ENCODE measurements at places on chromosomes 11 and 22.

GRCh38 chr22:43828998-43829782 lies 17.1 kb upstream of the EFCAB6 start:
- DNase-seq, result no peak

DNA sequence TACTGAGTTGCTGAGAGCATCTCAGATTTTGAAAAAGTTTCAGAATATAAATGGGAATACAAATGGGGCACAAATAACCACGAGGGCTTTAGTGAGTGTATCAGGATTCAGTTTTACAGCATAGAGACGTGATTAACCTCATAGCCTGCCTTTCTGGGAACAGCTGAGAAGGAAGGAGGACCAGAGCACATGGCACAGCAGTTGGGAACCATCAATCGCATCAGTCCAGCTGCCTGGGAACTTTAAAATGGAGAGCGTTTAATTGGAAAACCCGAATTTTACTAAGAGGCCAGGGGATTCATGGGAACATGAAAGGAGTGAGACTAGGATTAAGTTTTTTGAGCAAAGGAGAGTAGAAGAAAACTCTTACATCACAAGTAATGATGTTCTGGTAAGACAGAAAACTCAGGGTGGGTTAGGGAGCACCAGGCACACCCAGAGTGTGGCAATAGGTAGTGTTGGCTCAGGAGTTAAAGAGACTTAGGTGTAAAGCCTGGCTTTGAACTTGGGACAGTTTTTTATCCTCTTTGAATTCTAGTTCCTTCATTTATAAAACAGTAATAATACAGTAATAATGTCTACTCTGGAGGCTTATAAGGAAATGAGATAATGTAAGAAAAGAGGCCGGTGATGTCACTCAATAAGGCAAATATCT lies 40.2 kb downstream of the FZD4 start:
- DNase-seq, result no peak

GRCh38 chr22:28142361-28142961 lies 223.4 kb upstream of the PITPNB start:
- DNase-seq, result no peak

- no peak for DNase-seq
Observed at GRCh38 chr11:134379241-134379640, 32.8 kb downstream of the B3GAT1 start.

- DNase-seq, result peak; percentile 56
Observed at GRCh38 chr11:32172848-32173834, 82.3 kb downstream of the RCN1 start.

DNA sequence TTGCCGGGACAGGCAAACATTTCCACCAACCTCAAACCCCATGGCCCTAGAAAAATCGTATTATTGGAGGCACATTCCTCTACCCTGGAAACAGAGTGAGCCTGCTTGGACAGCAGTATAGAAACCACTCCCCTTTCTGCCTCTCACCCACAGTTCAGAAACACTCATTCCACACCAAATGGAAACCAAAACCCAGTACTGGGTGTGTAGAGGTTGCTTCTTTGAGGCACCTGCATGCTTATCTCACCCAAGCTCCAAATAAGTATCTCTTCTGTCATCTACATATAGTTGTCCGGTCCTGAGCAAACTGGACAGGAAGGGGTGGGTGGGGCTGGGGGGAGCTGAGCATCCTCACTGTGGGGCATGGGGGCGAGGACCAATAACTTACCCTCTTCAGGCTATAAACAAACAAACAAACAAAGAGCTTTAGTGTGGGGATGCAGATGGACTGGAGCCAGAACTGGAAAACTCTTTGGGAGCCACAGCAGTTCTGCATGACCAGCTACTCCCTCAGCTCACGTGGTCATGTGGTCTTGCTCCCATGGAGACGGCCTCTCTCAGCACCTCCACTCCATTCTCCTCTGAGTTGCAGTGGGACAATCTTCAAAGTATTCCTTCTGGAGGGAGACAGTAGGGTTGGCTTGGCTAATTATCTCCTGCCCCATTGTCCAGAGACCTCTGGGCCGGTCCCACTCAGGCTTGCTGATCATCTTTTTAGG lies 1.0 kb upstream of the PLAAT2 start:
- DNase-seq, result no peak

DNA sequence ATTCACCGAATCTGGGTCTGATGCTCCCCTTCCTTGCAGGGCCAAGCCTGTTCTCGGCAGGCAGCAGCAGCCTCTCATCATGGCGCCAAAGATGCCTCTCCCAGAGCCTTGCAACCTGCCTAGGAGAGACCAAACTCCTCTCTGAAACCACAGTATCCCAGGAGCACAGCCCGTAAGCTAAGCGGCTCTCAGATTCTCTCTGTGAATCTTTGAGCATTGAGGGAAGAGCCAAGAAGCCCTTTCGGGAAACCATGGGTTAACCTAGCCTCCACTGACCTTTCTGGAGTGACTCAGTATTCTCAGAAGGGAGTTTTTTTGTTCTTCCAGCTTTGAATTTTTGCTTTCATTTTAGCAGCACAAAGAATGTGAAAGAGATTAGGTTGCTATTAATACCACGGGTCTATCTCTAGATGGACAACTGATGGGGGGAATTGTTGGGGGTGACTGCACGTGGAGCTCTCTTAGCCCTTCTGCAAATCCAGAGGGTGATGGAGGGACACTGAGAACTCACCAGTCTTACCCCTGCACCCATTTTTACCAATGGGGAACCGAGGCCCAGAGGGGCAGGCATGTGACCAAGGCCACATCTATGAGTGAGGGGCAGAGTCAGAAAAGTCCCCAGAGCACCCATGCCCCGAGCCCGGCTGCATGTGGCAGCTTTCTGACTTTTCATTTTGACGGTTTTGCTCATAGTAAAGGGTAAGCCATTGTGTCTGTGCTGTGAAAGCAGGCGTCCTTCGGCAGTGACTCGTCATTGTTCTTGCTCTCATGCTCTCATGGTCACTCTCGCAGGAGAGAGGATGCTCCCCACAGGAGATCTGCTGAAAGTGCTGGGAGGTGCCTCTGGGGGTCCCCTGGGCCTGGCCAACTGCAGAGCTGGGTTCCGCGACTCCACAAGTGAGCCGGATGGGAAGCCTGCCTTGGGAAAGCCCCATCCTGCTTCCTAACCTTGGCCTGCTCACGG lies 36.0 kb downstream of the IRAG1 start:
- DNase-seq, result no peak

DNA sequence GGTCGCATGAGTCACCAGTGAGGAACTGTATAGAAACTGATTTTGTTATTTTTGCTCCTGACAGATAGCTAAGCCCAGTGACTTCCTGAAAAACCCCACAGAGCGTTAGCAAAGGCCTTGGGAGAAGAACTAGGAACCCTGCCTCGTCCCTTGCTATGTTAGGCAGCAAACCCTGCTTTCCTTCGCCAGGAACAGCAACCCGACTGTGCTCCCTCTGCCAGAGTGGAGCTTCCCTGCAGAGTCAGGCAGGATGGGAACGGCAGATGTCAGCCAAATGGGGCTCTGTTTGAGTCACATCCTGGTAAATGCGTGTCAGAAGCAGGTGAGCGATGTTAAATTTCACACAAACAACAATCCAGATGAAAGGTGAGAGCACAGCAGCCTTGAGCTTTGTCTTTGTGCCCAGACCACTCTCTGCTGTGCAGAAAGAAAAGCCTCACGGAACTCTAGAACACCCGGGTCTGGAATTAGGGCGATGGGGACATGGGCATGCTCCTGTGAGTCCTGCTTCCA lies 186.6 kb downstream of the ADAMTS15 start:
- no peak for DNase-seq

GRCh38 chr11:61736310-61736709 lies 16.1 kb upstream of the MYRF start:
- no peak for DNase-seq

- DNase-seq, result no peak
Observed at GRCh38 chr11:41868606-41869005, 409.2 kb upstream of the LRRC4C start.

DNA sequence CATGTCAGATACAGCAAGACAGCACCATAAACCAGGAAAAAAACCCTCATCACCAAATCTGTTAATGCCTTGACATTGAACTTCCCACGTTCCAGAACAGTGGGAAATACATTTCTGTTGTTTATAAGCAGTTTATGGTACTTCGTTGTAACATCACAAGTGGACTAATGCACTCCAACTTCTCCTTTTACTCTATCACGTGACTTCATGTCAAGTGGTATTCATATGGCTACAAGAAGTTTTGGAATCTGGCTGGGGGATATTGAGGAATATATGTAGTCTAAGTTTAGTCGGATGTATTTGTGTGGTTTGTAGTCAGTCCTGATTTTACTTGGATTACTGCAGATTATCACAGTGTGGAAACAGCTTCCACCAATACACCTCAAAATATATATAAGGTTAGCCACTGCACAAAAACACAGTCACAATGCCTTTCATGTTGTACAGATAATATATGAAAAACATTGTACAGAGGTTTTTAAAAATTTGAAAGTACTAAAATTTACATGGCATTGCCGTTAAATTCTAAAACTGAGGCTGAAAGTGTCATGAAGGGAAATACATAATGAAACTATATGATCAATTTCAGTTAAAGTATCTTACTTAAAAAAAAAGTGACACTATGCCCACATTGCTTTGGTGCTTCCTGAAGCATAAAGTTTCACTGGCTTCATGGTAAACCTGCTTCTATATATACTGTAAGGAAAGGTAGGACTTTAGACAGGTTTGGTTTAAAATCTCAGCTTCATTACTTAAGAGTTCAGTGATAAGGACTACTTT lies 134.1 kb downstream of the CASP12 start:
- DNase-seq, result no peak

- DNase-seq, result peak; percentile 79
Observed at GRCh38 chr22:49959782-49960158, 802 bp upstream of the PIM3 start.

DNA sequence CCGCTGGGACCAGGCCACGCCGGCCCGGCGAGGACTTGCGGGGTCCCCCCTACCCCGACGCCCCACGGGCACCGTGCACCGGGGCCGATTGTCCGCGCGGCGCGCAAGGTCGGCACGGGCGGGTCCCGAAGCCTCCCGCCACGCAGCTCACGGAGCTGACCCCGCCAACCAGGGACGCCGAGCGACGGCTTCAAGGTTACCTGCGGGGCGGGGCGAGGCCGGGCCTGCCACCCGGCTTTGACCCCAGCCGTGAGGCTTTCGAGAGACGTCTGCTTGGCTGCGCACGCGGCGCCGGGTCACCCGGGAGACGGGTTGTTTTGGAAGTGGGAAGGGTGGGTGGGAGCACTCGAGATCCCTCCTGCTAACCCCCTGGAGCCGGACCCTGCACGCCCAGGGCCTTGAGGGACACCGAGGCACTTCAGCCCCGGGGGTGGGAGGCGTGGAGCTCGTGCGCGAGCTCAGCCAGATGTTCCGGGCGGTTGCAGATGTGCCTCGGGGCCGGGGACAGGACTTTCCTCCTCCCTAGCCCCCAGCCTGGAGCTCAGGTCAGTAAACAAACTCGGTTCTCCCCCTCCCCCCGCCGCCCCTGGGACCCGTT lies 3.2 kb upstream of the WNT11 start:
- peak; percentile 67 for DNase-seq

- no peak for DNase-seq
Observed at GRCh38 chr11:46118702-46119351, 2.4 kb downstream of the PHF21A start.

- no peak for DNase-seq
Observed at GRCh38 chr11:75504501-75504900, 21.2 kb downstream of the GDPD5 start.

- peak; percentile 86 for DNase-seq
Observed at GRCh38 chr11:123235117-123235655, 40.1 kb upstream of the CLMP start.

- DNase-seq, result no peak
Observed at GRCh38 chr11:65843811-65844210, 10.0 kb downstream of the SNX32 start.

- no peak for DNase-seq
Observed at GRCh38 chr11:43392713-43393112, 34.0 kb downstream of the TTC17 start.

DNA sequence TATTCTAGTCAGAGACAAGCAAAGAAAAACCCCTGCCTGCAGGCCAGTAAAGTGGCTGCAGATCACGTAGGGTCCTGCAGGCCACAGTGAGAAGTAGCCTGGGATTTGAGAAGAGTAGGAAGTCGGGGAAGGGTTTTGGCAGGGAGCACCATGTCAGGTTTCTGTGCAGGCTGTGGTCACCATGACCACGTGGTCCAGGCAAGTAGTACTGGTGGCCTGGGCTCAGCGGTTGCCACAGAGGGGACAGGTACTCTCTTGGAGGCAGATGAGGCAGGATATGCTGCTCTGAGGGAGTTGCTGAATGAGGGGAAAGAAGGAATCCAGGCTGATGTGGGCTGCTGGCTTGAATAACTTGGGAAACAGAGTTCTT lies 46.5 kb downstream of the PISD start:
- no peak for DNase-seq

GRCh38 chr11:28289444-28289843 lies 181.3 kb downstream of the METTL15 start:
- no peak for DNase-seq

DNA sequence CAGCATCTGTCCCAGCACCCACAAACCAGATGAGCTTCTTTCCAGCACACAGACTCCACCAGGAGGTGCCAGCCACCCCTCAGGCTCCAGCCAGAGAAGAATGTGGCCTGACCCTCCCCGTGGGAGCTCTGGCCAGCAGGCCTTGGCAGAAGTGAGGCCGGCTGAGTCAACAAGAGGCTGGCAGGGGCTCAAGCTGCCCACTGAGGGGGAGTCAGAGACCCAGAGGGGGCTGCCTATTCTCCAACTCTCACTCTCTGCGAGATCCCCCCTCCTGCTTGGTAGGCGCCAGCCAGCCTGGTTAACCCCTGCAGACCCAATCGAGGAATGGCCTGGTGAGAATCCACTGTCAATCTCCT lies 10.6 kb upstream of the CDC42EP1 start:
- DNase-seq, result no peak

GRCh38 chr11:27472398-27473016 lies at the start of gene LGR4:
Gene LGR4 (minus strand): TSS chr11:27472790. CDS start chr11:27472302, 488 bp downstream.
- peak; percentile 77 for DNase-seq

DNA sequence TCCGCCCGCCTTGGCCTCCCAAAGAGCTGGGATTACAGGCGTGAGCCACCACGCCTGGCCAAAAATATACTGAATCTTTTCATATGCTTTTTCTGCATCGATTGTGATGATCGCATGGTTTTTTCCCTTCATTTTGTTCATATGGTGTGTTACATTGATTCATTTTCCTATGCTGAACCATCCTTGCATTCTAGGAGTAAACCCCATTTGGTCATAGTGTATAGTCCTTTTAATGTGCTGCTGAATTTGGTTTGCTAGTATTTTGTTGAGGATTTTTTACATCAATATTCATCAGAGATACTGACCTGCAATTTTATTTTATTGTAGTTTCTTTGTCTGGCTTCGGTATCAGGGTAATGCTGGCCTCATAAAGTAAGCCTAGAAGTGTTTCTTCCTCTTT lies 12.2 kb downstream of the WBP2NL start:
- DNase-seq, result no peak

DNA sequence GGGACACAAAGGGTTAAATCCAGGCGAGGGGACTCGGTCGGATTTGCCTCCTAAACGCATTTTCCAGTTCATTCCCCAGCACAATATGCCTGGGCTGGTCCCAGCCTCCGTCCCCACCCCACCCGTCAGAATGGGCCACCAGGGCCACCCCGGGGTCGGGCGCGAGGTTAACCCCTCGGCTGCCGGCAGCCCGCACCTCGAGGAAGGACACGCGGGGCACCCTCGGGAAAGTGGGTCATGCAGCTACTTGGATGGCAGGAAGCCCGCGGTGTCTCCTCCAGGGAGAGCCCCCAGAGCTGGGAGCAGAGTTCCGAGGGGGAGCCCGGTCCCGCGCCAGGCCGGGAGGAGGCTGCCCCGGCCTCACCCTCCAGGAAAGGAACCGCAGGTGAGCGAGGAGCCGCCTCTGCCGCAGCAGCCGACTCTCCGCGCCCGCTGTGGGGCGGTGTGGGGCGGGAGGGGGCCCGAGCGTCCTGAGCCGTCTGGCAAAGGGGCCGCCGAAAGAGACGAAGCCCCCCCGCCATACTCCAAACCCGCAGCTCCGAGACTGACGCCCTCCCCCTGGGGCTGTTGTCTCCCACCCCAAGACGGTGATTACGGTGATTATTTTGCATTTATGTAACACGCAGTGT lies 1.4 kb downstream of the NECTIN1 start:
- DNase-seq, result no peak

Measured in activated CD8-positive, alpha-beta memory T cell treated with anti-CD3 and anti-CD28 coated beads, Interleukin-2, amount 50 U/mL, for 48 hours (primary cell).